ENCODE measurements at places on chromosomes 12 and 14.

GRCh38 chr12:96250119-96250685 lies 56.0 kb downstream of the ELK3 start:
- no peak for DNase-seq

DNA sequence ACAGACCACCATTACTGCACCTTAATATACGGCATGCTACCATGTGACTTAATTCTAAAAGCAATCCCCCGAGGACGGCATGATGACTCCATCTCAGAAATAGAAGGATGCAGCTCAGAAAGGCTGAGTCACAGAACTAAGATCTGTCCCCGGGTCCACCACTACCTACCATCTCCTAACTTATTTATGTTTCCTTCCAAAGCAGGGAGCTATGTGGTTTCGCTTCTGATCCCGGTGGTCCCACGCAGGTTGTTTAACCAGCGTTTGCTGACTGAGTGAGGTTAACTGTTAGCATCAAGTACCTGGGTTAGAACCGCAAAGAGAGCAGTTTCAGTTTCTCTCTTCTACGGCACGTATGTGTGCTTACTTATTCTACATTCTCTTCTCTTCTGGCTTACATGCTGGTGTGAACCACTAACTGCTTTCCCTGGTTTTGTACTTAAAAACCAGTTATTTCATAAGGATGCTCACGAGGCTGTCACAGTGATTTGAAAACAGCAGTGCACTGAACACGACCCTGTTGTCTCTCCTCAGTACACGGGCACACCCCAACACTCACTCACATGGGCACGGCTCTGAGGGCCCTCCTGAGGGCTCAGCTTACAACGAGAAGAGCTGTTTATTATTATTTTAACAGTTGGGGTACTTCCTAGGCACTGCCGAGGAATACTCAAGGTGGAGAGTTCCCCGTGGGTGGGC lies 66.7 kb downstream of the CCDC88C start:
- peak; percentile 64 for DNase-seq

DNA sequence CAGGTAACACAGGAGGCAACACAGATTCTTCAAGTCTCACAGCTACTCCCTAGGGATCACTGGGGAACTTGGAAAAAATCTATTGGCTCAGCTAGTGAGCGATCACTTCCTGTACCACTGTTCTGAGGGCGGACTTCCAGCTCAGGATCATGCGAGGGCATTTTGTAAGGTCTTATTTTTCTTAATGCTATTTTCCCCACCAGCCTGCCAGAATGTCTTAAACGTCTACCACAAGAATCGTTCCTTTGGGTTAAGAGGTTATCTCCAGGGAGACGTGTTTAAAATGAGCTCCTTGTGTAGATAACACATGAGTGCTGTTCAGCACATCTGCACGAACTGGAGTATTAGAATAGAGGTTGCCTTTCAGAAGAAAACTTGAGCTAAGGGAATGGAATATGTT lies 162.6 kb downstream of the ETNK1 start:
- no peak for DNase-seq

- no peak for DNase-seq
Observed at GRCh38 chr12:105706321-105706972, 376.0 kb downstream of the C12orf75 start.

DNA sequence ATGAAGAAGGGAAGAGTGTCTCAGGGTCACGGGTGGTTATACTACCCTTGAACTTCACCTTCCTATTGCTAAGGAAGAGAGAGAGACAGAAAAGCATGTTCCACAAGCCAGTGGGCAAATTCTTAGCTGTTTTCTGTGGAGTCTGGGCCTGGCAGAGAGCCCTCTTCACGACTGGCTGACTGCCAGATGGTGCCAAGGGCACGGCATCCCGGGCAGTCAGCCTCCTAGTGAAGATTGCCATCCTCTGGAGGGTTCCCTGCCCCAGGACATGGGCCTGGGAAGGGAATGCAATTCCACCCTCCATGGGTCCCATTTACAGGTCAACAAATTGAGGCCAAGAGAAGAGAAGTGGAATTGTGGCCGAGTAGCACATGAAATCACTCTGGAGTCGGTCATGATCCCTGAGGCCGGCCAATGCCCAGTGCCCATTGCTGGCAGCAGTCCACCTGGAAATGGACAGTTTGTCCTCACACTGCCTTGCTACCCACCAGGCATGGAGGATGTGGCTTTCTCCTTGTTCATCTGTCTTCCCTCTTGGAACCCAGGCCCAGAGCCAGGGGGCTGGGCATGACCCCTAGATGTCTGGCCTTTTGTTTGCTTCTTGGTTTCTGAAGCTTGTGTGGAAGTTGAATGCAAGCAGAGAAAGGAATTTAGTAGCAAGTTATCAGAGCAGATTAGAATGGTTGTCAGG lies 9.9 kb downstream of the TUNAR start:
- DNase-seq: no peak

DNA sequence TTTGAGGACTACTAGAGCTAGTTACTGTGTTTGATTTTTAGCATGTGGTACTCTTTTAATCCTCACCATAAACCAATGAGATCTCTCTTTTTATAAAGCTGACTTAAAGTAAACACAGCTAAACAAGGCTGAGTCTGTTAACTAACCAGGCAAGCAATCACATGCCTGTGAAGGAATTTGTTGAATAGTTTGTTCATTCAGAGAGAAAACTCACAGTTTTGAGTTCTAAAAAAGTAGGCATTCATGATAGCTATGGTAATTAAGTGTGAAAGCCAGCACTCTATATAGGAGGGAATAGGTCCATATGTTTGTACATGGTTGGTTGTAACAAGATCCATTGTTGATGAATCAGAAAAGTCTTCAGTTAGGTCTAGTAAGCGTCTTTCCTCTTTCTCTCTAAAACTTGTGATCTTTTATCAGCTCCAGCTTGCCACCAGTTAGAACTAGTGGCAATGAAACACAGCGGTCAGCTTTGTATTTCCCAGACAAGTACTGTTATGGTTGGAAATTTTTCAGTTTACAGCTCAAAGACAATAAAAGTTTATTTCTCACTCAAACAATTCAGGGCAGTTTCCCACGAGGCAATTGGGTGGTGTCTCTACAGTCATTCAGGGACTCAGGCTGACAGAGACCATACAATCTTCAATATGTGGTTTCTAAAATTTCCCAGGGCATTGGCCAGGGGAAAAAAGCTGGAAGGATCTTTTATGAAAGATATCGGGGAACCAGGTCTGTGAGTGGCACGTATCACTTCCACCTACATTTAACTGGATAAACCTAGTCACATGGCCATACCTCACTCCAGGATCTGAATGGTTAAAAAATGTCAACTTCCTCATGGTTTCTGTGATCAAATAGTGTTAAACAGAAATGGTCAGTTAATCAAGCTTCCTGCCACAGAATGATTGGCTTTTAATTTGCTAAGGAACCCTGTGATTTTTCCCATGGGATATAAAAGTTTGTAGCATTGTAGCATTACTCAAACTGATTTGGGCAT lies 203.1 kb downstream of the KIF21A start:
- DNase-seq: no peak

GRCh38 chr14:24837280-24838046 lies 203.5 kb upstream of the GZMB start:
- no peak for DNase-seq

GRCh38 chr12:22879203-22879602 lies 254.2 kb downstream of the ETNK1 start:
- DNase-seq: no peak

DNA sequence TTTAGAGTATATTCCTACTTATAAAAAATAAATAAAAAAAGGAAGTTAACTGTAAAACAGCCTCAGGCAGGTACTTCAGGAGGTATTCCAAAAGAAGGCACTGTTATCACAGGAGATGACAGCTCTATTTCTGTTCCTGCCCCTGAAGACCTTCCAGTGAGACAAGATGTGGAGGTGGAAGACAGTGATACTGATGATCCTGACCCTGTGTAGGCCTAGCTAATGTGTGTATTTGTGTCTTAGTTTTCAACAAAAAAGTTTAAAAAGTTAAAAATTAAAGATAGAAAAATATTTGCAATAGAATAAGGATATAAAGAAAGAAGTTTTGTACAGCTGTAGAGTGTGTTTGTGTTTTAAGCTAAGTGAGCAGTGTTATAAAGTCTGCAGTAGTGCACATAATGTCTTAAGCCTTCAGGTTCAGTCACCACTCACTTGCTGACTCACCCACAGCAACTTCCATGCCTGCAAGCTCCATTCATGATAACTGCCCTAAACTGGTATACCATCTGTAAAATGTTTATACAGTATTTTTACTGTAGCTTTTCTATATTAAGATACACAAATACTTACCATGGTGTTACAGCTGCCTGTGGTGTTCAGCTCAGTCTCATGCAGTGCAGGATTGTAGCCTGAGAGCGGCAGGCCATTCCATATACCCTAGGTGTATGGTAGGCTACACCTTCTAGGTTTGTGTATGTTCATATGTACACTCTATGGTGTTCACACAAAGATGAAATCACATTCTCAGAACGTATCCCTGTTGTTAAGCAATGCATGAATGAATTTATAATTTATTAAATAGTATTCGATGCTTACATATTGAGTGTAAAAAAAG lies 121.1 kb downstream of the ANO6 start:
- no peak for DNase-seq

DNA sequence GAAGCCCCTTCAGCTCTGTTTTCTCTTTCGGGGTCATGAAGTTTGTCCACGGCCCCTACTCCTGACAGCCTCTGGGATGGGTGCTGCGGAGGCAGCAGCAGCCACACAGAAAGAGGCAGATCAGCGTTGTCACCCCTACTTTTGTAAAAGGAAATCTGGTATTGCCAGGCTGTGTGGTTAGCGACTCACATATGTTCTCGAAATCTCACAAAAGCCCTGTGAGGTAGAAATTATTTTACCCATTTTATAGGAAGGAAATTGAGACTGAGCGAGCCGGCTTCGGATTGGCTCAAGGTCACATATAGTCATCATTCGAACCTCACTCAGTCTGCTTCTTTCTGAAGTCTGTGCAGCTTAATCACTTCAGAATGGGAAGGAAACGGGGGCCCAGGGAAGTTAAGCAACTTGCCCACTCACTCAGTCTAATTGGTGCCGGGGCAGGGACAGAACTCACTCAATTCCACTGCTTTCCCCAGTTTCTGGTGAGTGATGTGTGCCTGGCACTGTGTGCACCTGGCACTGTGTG lies 1.1 kb upstream of the CKAP4 start:
- peak; percentile 43 for DNase-seq

DNA sequence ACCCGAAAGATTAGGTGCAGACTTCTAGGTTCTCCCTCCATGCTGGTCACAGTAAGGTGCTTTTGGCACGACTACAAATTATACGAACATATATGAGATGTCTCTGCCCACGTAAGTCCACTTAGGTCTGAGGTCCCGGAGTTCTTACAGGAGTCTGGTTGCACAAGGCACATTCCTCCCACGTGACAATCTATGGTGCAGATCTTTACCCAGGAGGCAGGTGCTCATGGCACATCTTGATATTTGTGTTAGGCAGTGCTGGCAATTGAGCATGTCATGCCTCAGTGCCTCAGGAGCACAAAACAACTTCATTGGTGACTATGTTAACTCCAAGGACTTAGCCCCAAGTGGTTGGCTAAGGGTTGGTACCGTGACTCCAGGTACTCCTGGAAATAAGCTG lies 92.0 kb upstream of the AMN1 start:
- DNase-seq: no peak

DNA sequence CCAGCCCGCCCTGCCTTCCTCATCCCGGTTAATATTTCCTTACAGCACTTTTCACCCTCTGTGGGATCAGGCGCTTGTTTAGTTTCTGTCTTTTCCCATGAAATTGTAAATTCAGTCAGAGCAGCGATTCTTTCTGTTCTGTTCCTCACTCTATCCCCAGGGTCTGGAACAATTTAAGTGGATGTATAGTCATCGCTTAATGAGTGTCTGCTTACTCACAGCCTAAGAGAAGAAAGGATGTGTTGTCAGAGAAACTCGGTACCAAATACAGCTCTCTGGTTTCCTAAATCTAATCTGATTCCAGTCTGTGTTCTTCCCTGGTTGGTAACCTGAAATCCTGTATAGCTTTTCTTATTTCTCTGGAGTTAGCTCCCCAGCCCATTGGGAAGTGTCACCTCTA lies 44.9 kb downstream of the FOS start:
- DNase-seq: no peak

- DNase-seq: no peak
Observed at GRCh38 chr12:85823436-85824180, 12.6 kb downstream of the RASSF9 start.

DNA sequence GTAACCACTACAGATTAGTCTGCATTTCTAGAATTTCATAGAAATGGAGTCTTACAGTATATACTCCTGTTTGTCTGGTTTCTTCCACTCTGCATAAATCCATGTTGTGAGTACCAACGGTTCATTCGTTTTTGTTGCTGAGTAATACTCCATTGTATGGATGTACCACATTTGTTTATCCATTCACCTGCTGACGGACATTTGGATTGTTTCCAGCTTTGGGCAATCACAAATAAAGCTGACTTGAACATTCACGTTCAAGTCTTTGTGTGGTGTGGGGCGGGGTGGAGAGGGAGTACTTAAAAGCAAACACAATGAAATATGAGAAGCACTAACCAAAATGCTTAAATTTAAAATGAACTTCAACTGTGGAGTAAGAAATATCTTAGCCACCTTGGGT lies 7.1 kb downstream of the HECTD4 start:
- DNase-seq: no peak

- DNase-seq: peak; percentile 39
Observed at GRCh38 chr12:132066345-132066685, 77.8 kb downstream of the DDX51 start.

DNA sequence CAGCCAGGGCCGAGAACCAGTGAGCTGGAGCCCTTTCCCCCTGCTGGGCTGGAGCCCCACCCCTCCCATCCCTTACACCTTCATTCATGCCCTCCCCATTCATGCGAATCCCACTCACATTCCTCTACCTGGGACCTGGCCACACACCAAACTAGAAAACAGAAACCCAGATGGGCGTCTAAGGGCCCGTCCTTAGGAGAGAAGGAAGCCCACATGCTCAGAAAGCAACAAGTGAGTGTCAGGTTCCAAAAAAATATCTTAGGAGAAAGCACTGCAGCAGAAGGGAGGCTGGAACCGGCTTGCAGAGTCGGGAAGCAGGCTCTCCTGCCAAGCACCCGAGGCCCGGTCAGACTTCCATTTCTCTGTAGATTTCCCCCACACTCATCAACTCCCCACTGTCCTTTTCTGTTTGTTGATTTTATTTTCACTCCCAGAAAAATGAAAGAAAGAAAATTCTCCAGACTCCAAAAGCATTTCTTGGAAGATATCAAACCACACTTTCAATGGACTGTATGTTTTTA lies 13.6 kb downstream of the BCL11B start:
- no peak for DNase-seq

- no peak for DNase-seq
Observed at GRCh38 chr14:51676549-51676948, 24.8 kb downstream of the FRMD6 start.

- no peak for DNase-seq
Observed at GRCh38 chr12:111156304-111156703, 212.6 kb downstream of the PHETA1 start.
